A549 treated with CORT108297 at 1 μM for 4 hours (cell line): ENCODE measurements at places on chromosomes 16 and 17. TPM values are rescaled to one million over a fixed set of nuclear protein-coding genes. Genes with fewer than 3 reads are reported as not detected.

MYH2 gene
- total RNA-seq, result not detected in 5 replicates

HOXB8 gene
- 6.4 to 9.9 TPM (median 9.2 TPM) in 5 replicates for total RNA-seq

MYO15B gene
- 35.6 to 63.8 TPM (median 60.1 TPM) in 5 replicates for total RNA-seq

TRPV2 gene
- 0.39 to 1.0 TPM (median 0.61 TPM) in 5 replicates for total RNA-seq

KRTAP2-1 gene
- not detected in 5 replicates for total RNA-seq

LRRC75A gene
- total RNA-seq, result 0.92 to 1.3 TPM (median 1.0 TPM) in 5 replicates

KIF18B gene
- 26.8 to 41.2 TPM (median 40.1 TPM) in 5 replicates for total RNA-seq

TMEM204 gene
- not detected in 5 replicates for total RNA-seq

RAB11FIP4 gene
- total RNA-seq, result 1.2 to 2.0 TPM (median 1.7 TPM) in 5 replicates

MPV17L gene
- total RNA-seq, result 3.9 to 4.6 TPM (median 4.3 TPM) in 5 replicates

C17orf78 gene
- total RNA-seq, result not detected in 5 replicates

SCIMP gene
- total RNA-seq, result not detected in 5 replicates

FOXN1 gene
- total RNA-seq, result 0.02 to 0.06 TPM (median 0.04 TPM) in 4 of 5 replicates, not detected in the other

WNK4 gene
- total RNA-seq, result 0.58 to 1.4 TPM (median 1.3 TPM) in 5 replicates

STRADA gene
- total RNA-seq, result 25.8 to 28.4 TPM (median 27.3 TPM) in 5 replicates

KRT12 gene
- total RNA-seq, result not detected in 5 replicates

LPO gene
- total RNA-seq, result not detected in 5 replicates

FA2H gene
- 30.1 to 36.2 TPM (median 33.5 TPM) in 5 replicates for total RNA-seq

ZNF830 gene
- total RNA-seq, result 12.7 to 16.7 TPM (median 14.5 TPM) in 5 replicates

CHD9NB gene
- 0.80 to 1.4 TPM (median 1.3 TPM) in 5 replicates for total RNA-seq

KCNH4 gene
- 0.15 to 0.49 TPM (median 0.39 TPM) in 5 replicates for total RNA-seq

WRAP53 gene
- 33.2 to 50.4 TPM (median 45.9 TPM) in 5 replicates for total RNA-seq

IRX5 gene
- total RNA-seq, result 1.3 to 2.5 TPM (median 2.1 TPM) in 5 replicates

KIF2B gene
- not detected in 5 replicates for total RNA-seq

CPHXL2 gene
- not detected in 5 replicates for total RNA-seq

PRR11 gene
- total RNA-seq, result 41.4 to 60.1 TPM (median 55.5 TPM) in 5 replicates

UNK gene
- total RNA-seq, result 25.1 to 31.3 TPM (median 29.8 TPM) in 5 replicates

NTN1 gene
- total RNA-seq, result 0.38 to 0.61 TPM (median 0.53 TPM) in 5 replicates

GNG13 gene
- not detected in 5 replicates for total RNA-seq
